ENCODE measurements at places on chromosomes 13 and 19.
A peak's percentile ranks its signal among the peaks of the same experiment; 100 is the strongest.

- DNase-seq, result no peak
Observed at GRCh38 chr13:51935326-51936171, 73.8 kb downstream of the CCDC70 start.

- DNase-seq, result peak; percentile 44
Observed at GRCh38 chr13:40664350-40665125, 1.9 kb downstream of the FOXO1 start.

- no peak for DNase-seq
Observed at GRCh38 chr13:45257638-45258333, 56.9 kb upstream of the KCTD4 start.

GRCh38 chr19:46186717-46187101 is 38.7 kb downstream of the IGFL2 start:
- no peak for DNase-seq

- no peak for DNase-seq
Observed at GRCh38 chr19:46554161-46554560, 47.0 kb upstream of the CALM3 start.

GRCh38 chr13:113915786-113916329 is 52.0 kb upstream of the GAS6 start:
- no peak for DNase-seq
